Astrocyte (in vitro differentiated cells and primary cell): ENCODE measurements at places on chromosomes 7 and 10. TPM values are rescaled to one million over a fixed set of nuclear protein-coding genes. Genes with fewer than 3 reads are reported as not detected.

DNA sequence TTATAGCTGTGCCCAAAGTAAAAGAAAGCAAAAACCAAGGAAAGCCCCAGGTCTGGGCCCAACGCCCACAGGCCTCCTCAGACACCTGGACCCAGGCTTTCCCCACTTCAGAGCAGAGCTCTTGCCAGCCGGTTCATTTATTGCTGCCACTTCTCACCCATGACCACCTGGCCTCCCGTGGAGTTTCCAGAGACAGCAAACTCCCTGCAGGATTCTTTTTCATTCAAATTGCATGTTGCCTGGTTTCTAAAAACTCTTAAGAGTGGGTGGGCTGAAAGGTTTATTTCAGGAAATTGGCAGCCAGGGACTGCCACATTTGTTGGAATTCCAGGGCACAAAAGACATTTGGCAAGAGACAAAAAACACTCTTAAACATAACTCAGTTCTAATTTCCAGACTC lies 4.7 kb downstream of the VOPP1 start:
- no peak for DNase-seq

DNA sequence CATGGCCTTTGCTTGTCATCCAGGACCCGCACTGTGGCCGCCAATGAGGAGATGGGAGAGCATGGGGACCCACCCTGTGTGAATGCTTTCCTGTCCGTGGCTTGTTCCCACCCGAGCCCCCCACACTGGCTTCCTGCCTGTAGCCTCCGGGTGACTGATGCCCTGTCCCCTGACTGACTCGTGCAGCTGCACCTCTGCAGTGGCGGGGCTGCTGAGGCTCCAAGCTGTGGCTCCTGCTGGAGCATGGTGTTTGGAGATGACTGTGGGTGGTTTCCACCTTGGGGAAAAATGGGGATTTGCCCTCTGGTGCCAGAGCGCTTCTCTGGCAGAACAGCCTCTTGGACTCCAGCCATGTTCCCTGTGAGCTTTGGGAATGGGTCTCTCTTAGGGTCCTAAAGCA lies 2.1 kb downstream of the CAMK1D start:
- DNase-seq: no peak

GRCh38 chr7:73489976-73490375 lies 32.1 kb downstream of the BAZ1B start:
- DNase-seq: no peak

The TDRD1 gene
- not detected in 2 replicates for total RNA-seq

The DGKI gene
- 6.3 and 7.5 TPM in 2 replicates for total RNA-seq

The ADAM12 gene
- 100 and 126 TPM in 2 replicates for total RNA-seq
